C1 segment of cervical spinal cord (tissue), 14 donors: ENCODE measurements at places on chromosomes 2 and 18.

GRCh38 chr2:9883897-9884296 is 40.6 kb downstream of the TAF1B start:
- DNase-seq = no peak

DNA sequence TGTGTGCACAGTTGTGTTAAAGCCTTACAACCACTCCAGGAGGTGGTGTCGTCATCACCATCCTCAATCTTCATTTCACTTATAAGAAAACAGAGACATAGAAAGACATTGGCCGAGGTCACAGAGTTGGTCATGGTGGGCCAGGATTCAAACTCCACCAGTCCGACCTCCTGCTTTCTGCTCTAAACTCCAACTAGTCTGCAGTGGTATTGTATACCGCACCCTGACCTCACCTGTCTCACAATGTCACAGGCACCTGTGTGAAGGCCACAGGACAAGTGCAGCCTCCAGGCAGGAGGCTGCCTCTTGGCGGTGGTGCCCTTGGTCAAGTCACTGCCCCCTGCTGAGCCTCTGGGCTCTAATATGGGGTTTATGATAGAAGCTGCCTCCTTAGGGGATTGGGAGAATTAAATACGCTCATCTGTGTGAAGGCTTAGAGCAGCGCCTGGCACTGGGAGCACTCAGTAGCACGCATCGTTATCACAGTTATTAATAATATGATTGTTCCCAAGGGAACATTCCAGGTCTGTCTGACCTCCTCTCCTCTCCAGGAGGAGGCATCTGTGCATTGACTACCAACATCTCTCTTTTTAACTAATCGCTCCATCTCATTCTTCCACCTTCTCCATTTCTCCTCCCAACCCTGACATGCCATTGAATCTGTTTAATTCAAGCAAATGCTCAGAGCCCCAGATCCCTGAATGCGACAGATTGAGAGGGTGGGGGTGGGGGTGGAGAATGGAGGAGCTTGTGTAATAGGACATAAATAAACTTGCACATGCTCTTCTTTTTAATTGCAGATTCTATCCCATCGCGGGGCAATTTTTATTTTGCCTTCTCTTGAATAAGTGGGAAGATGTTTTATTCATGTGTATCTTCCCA is 112.7 kb downstream of the MCFD2 start:
- DNase-seq = no peak

DNA sequence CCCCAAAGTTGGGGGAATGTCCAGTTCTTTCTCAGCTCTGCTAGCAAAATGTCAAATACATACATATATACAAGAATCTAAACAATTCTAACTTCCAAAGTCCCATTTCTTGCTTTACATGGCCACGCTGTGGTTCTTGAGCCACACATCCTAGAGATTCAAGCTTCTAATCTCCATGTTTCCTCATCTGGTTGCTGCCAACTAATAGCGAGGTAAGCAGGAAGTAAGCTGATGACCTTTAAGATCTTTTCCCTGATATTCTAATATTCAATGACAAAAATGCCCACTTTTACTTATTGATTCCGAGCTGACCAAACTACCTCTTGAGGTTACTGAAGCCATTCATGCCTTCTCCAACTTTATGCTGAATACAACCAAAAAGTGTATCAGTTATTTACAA is 3.3 kb downstream of the VPS54 start:
- no peak for DNase-seq

DNA sequence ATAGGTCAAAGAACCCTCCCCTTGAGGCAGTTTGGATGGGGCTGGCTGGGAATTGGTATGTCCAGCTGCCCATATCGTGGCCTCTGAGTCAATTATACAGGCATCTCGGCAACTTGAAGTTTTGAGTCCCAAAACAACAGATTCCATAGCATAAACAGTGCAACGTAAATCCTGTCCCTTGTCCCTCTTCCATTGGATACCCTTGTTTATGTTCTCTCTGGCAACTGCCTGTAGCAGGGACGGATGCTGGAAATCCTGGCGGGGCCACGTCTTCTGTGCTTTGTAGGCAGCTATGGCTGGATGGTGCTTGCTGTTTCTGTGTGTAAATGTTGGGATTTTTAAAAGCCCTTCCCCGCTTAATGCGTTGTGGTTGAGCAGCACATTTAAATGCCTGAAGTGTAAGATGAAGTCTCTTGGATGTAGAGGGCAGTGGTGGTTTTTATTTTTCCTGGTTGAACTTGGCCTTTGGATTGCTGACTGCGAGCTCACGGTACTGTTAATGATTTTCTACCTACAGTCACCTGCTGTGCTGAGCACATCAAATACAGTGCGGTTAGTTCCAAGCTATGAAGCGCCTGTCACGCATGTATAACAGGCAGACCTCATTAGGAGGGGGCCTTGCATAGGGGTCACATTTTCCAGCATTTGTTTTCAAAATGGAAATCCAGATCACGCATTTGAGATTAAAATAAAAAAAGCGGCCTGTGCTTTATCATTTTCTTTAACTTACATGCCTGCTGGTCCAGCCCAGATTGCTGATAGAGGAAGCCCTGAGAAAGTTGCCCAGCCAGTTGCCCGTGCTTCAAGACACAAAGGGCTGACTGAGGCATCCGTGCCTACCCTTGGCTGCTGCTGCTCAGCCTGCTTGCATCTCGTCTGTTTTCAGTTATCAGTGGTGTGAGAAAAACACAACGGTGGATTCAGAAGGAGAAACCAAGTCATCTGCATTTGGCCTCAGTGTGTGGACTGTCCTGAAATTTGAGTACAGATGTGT is 84.7 kb downstream of the NEDD4L start:
- no peak for DNase-seq

- no peak for DNase-seq
These were observed 356.8 kb upstream of the ST6GAL2 start for GRCh38 chr2:107242811-107243210.

- no peak for DNase-seq
These were observed 61.4 kb downstream of the SOS1 start for GRCh38 chr2:39059366-39059952.

- DNase-seq = no peak
These were observed 3.7 kb downstream of the TMEM37 start for GRCh38 chr2:119435081-119435952.

DNA sequence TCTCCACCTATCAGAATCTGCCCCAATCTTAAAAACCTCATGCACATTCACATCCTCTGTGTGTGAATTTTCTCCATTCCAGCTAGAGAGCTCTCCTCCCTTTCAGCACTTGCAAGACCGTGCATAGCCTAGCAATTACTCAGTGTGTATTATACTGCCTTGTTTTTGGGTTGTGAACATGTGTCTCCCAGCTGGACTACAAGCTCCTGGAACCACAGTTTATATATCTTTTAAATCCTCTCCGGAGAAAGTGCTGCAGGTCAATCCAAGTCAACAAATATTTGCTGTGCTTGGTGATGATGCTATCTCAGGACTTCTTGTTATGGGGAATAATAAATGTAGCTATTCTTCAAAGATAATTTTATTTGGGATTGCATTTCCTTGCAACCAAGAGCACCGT is 58.2 kb upstream of the MEX3C start:
- no peak for DNase-seq

- DNase-seq = no peak
These were observed 23.7 kb downstream of the TMEM127 start for GRCh38 chr2:96241900-96242611.

GRCh38 chr2:208142240-208142924 is 3.6 kb downstream of the CRYGB start:
- DNase-seq = no peak

DNA sequence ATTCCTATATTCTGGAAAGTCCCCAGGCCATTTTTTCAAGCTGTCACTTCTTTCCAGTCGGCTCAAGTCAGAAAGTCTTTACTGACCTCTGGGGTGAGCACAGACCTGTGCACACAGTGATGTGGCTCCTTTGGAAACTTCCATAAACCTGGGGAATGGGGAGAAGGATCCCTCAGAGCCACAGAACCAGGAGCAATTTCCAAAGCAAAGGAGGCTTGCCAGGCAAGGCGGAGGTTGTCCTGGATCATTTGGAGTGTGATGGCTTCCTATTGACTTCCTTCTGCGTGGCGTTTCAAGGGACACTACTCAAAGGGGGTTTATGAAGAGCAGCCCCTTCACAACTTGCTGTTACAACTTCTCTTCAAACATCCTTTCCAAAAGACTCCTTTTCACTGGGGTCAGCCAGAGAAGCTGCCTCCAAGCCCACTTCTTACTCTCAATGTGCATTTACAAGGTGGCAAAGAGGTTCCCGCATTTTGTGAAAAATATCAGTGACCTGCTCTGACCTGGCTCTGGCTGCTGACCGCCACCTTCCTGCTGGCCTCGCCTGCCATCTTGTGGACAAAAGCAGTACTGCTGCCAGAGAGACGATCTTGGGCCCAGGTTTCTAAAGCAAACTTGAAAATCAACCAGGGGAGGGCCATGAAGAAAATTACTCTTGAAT is 18.2 kb upstream of the TMEM247 start:
- DNase-seq = peak; percentile 46

GRCh38 chr18:12281861-12282260 is 26.2 kb upstream of the TUBB6 start:
- no peak for DNase-seq

- DNase-seq = no peak
These were observed 15.2 kb downstream of the EN1 start for GRCh38 chr2:118832071-118832790.

DNA sequence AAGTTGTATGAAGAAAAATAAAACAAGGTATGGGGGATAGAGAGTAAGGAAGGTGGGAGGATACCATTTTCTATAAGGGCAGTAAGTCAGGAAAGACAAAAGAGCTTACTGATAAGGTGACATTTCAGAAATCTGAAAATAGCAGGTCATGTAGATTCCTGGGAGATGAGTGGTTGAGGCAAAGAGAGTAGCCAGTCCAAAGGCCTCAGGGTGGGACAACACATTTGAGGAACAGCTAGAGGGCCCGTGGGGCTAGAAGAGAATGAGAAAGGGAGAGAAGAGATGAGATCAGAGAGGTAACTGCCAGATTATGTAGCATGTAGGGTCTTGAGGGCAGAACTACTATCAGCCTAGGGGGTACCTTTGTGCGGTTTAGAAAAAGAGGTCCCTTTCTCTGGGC is 2.9 kb downstream of the CLHC1 start:
- no peak for DNase-seq

DNA sequence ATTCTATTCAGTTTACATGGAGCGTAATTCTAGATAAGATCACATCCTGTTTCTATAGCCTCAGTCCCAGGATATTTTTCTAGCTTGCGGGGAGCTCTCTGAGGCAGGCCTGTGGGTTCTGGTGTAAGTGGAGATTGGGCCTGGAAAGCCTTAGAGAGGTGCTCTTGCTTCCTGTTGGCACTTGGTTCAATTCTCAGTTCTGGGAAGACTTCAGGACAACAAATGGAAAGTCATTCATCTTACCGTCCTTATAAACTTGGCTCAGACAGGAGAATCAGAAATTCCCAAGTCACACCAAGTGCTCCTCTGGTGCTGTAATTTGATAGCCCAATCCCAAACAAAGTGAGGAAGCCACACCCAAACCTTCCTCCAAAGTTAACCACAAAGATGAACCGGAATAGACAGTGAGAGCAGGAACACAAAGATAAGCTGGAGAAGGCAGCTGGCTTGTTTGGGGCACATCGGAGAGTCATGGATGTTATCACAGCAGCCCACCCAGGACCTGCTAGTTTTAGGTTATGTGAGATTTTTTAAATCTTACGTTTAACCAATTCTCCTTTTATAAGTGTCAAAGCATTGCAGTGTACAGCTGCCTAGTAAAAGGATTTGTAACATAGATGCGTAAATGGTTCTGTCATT is 144.3 kb upstream of the MAP3K20 start:
- DNase-seq = no peak

DNA sequence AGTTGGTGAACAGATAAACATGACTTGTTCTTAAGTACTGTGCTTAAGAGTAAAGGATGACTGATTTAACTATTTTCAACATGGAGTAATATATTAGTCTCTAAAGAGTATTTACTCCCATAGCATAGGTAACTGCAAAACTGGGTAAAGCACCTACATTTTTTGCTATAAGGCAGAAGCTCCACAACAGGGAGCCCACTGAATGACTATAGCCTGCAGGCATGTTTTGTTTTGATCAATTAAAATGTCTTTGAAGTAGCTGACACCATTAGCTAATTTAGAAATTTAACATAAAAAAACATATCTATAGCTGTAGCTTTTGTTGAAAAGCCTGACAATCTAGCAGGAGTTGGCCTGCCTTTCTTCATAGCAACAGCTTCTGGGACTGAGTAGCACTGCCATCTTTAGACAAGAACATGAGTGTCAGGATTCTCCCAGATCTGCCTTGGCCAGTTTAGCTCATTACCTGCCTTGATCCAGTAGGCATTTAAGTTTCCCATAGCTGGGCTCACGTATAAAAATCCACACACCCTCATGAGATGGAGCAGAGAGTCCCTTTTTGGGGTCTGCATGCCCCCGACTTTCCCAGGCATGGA is 1935.1 kb upstream of the PIK3C3 start:
- no peak for DNase-seq

DNA sequence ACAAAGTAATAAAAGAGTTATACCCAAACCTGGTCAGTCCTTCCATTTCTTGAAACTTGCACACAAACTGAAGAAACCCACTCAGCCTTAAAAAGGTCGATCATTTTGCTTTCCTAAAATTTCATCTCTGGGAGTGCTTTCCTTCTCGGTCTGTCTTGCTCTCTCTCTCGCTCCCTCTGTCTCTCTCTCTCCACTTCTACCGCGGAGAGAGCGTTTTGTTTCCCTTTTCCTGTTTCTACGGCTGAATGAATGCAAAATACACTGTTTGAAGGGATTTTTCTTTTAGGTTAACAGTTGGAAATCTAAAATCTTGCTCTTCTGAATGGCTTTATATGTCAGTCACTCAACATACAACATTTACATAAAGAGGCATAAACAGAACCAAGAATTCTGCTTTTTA is 424.2 kb downstream of the TGIF1 start:
- no peak for DNase-seq

GRCh38 chr2:191894681-191895147 is 47.8 kb upstream of the CAVIN2 start:
- no peak for DNase-seq

- DNase-seq = no peak
These were observed 79.1 kb downstream of the FIGN start for GRCh38 chr2:163656622-163657280.
